ENCODE measurements at places on chromosomes 7 and 10. TPM values are rescaled to one million over a fixed set of nuclear protein-coding genes. Genes with fewer than 3 reads are reported as not detected.

KAZALD1 gene
- total RNA-seq = 54.4 TPM

- DNase-seq = peak; percentile 12
Measured at GRCh38 chr10:112792487-112793201, 157.4 kb upstream of the TCF7L2 start.

- DNase-seq = no peak
Measured at GRCh38 chr10:116699049-116699448, 43.3 kb downstream of the HSPA12A start.

- no peak for DNase-seq
Measured at GRCh38 chr7:155798673-155799439, 13.4 kb downstream of the SHH start.

DNA sequence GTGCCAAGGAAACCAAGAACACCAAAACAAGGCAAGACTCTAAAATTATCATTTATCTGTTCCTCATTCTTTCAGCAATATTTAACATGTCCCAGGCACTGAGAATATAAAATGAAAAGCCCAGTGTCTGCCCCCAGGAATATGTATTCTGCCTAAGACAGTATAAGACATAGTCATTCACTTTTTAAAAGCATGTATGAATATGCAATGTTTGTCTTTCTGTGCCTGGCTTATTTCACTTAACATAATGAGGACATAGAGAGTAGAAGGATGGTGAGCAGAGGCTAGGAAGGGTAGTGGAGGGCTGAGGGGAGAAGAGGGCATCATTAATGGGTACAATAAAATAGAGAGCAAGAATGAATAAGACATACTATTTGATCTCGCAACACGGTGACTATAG is 44.6 kb upstream of the BET1 start:
- DNase-seq = no peak

- no peak for DNase-seq
Measured at GRCh38 chr10:114387784-114388183, 16.5 kb downstream of the AFAP1L2 start.

Data from MG63 (cell line).